NK-92 treated with Interleukin-12 subunit alpha and Interleukin-12 subunit beta, amount 100 ng/mL, for 24 hours (cell line): ENCODE measurements at places on chromosomes 4 and X.
A peak's percentile ranks its signal among the peaks of the same experiment; 100 is the strongest.

DNA sequence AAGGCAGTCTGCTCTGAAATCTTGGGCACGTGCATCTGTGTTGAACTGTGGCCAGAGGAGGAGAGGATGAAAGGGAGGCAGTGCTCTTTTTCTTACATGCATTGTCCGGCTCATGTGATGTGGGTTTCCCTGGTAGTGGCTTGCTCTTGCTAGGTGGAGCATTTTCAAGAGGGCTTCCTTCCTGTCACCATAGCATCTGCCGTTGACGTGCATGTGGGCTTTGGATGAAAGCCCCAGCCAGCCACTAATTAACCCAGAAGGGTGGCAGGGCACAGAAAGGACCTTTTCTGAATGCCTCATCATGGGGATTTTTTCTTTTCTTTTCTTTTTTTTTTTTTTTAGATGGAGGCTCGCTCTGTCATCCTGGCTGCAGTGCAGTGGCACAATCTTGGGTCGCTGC, 121.3 kb downstream of the GPR143 start:
- DNase-seq = no peak

DNA sequence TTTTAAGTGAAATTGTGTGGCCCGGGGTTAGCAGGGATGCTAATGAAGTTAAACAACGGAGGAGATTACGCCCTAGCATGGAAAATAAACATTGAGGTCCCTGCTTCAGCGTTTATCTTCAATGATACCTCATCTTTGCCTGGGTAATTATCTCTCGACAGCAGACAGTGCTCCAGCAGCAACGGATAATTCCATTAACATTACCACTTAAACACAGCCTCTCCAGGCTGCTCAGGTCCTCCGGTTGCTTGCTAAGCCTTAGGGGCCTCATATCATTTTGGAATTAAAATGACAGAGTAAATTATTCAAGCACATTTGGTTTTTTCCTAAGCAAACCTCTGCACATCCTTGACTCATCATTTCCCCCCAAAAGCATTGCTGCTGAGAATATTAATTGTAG, 281.5 kb upstream of the KLF3 start:
- DNase-seq = no peak

- no peak for DNase-seq
Measured at GRCh38 chr4:151674804-151675391, 85.9 kb downstream of the GATB start.

DNA sequence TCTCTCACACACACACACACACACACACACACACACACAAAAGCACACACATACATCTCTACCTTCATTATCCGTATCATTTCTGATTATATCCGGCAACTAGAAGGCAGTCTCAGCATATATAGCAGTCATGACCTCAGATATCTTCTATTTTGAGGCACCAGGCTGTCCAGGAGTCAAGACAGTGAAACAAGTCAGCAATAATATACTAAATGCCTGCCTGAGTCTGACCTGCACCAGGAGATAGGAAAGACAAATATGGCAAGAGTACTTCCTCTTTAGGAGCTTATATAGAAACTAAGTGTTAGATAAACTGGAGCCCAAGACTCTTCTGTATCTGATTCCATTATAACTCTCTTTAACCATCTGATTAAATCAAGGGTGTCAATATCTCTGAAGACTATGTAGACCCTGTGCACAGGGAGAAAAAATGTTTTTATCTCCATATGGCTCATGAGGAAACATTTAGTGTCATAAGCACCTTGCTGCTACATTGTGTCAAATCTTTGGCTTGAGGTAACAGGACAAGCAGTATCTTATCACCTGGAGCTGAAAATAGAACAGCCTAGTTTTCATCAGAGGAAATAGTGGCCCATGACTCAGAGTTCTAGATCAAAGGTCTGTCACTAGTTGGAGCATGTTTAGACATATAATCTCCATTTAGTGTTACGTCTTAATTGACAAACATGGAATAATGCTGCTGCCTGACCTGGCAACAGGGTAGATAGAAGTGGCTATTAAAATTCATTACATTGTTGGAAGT, 27.0 kb upstream of the FAM47B start:
- no peak for DNase-seq

DNA sequence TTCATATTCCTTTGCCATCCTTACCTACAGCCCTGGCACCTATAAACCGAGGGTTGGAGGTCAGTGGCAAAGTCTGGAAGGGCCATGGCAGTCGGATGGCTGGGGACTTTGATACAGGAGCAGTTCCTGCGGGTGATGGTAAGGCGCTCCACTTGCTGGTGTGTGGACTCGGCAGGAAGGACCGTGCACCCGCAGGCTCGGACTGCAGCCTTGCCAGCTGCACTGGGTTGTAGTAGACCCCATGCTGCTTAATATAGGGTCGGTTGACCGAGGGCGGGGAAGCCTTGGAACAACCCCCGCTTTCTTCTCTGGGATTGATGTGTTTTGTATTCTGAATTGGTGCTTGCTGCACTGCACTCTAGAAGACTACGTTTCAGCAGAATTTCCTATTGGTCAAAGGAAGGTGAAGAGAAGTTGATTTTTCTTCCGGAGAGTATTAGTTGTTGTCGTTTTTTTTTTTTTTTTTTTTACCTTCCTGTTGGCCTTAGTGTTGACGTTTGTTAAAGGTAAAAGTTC, 638 bp downstream of the BLTP1 start:
- DNase-seq = peak; percentile 6
